ENCODE measurements at places on chromosomes 1 and 21.

DNA sequence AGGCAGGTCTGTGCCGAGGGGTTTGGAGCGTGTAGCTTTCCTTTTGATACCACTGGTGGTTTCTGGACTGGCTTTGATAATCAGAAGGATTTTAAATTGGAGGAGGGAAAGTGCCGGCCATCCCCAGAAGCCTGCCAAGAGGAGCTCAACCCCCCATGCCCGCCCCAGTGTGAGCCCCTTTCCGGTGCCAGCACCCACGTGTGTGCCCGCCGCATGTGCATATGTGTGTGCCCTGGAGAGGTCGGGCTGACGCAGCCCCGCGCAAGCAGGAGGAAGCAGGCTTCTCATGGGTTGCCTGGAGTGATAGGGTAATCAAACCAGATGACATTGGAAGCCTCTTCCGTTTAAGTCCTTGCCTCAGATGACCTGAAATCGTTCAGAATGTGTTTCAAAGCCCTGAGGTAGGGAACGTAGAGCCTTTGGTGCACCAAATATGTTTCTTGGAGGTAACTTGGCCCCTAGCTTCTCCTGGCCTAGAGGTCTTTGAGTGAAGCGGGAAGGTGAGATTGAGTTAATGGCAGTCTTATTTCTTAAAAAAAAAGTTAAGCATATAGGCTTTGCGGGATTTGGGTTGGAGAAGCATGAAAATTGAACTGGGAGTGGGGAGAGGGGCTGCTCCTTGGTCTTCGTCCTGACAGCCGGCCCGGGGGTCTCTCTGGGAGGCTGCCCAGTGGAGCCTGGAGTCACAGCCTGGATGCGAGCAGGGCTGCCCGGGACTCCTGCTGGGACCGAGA lies 34.1 kb upstream of the ARHGEF16 start:
- no peak for DNase-seq

- DNase-seq: no peak
Observed at GRCh38 chr1:9718006-9718680, 66.6 kb downstream of the PIK3CD start.

DNA sequence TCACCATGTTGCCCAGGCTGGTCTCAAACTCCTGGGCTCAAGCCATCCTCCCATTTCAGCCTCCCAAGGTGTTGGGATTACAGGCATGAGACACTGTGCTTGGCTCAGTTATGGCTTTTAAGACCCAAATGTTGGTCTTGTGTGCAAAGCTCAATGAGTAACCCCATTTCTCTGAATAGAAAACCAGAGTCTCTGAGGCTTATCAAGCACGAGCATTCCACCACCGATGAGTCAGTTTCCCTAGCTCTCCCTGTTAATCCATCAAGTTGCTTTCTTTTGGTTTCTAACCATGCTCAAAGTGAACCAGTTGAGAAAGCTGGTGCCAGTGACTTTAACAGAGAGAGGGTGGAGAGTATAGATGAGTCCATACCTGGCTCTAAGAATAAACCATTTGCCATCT lies 350.9 kb upstream of the ADGRL2 start:
- no peak for DNase-seq

- no peak for DNase-seq
Observed at GRCh38 chr1:24855474-24855873, 74.6 kb downstream of the RUNX3 start.

DNA sequence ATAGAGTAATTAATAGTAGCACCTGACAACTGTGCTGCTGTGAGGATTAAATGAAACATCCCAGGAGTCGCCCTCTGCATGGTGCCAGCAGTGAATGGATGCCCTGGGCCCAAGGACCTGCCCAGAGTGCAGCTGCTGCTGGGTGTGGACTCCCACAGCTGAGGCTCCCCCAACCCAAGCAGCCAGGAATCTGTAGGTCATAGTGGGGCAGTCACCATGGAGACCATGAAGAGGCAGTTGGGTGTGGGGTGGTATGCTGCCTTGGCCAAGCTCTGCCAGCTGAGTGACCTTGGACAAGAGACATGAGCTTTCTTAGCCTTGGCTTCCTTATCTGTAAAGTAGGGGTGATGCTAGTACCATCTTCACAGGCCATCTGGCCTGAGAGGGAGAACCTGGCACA lies 9.4 kb downstream of the OLIG2 start:
- no peak for DNase-seq
